ENCODE measurements at places on chromosomes 12 and 14.

- DNase-seq = no peak
Measured at GRCh38 chr12:31860401-31860800, 98.8 kb upstream of the RESF1 start.

DNA sequence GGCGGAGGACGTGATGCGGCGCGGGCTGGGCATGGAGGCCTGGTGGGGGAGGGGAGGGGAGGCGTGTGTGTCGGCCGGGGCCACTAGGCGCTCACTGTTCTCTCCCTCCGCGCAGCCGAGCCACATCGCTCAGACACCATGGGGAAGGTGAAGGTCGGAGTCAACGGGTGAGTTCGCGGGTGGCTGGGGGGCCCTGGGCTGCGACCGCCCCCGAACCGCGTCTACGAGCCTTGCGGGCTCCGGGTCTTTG lies 303 bp downstream of the GAPDH start:
- peak; percentile 52 for DNase-seq

DNA sequence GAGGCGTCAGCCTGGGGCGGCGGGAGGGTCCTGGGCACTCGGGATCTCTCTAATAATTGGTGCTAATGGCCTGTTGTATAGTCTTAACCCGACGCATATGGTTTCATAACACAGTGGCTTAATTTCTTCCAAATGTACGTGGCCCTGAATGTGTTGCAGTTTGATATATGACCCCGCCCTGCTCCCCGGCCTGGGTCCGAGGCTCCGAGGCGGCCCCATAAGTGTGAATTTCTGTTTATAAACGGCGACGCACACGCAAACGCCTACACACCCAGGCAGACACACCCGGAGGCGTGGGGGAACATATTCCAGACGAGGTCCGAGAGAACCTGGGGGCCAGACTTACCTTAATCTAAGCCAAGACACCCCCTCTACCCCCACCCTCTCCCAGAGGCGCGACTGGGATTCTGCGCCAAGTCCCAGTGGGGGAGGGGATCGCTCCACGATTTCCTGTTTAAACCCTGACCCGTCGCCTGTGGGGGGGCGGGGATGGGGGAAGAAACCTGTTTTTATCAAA lies 9.7 kb upstream of the HOXC6 start:
- DNase-seq = no peak

- DNase-seq = peak; percentile 83
Measured at GRCh38 chr14:80954687-80955299, 628 bp upstream of the TSHR start.

- DNase-seq = no peak
Measured at GRCh38 chr12:79691511-79692248, 916 bp upstream of the PAWR start.

DNA sequence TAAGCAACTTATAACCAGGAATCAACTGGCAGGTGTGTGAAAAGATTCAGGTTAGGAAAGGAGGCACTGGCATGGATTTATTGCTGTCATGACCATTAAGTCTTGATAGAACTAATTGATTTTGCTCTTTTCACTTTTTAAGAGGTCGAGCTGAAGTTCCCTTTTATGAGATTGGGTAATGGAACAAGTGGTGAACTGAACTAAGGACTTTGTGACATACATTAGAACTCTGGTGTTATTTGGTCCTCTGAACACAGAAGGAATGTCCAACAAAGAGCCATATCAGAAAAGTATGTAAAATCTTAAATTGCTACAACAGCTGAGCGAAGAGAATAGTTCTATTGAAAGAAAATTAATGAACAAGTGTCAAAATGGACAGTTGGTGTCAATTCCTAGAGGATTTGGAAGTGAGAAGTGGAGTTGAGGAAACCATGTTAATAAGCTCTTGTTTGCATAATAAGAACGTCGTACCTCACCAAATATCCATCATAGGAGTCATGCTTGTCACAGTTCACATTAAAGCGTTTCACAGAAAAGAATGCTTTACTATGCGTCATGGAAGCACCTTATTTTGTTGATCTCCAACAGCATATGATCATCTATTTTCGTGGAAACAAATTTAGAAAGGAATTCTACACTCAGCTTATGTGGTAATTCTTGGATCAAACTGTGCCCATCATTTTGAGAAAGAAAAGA lies 8.4 kb upstream of the MYF6 start:
- no peak for DNase-seq

GRCh38 chr12:46152456-46152855 lies 116.4 kb downstream of the SLC38A1 start:
- no peak for DNase-seq

DNA sequence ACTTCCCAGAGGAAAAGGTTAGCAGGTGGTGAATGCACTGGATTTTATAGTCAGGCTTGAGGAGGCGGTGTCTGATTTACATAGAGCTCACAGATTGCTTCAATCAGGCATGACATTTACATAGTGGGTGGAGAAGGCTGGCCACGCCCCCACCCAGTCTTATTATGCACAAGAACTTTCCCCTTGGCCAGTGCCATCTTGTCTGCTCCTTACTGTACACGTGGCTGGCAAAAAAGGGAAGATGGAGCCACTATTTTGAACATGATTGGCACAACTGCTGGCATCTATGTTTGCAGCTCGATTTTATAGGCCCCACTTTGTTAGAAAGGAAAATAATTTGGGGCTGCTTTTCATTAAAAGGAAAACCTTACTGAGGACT lies 10.9 kb upstream of the LGMN start:
- no peak for DNase-seq

DNA sequence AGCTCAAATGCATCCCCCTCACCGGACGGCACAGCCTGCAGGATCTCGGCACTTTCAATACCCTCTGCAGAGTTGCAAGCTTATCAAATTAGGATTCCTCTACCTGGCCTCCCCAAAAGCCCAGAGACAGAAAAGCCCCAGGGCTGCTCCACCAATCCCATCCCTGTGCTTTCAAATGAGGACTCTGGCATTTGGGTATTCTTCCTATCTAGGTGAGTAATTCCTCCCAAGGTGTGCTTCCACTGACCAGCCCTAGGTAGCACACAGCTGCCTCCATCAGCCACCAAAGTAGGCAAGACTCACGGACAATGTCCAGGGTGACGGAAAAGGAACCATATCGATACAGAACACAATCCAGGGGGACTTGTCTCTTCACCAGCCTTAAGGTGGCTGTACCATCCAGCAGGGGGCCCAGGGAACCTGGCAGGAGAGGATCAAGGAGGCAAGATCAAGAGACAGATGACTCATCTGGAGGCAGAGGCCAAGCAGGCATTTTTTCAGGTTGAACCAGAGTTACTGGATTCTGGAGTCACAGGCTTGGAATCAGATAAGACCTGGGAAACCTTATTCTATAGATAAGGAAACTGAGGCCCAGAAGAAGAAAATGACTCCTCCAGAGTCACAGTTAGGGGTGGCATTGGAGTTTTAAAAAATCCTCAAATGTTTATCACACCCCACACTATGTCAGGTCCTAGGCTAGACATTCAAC lies 9.9 kb downstream of the PMEL start:
- DNase-seq = no peak

DNA sequence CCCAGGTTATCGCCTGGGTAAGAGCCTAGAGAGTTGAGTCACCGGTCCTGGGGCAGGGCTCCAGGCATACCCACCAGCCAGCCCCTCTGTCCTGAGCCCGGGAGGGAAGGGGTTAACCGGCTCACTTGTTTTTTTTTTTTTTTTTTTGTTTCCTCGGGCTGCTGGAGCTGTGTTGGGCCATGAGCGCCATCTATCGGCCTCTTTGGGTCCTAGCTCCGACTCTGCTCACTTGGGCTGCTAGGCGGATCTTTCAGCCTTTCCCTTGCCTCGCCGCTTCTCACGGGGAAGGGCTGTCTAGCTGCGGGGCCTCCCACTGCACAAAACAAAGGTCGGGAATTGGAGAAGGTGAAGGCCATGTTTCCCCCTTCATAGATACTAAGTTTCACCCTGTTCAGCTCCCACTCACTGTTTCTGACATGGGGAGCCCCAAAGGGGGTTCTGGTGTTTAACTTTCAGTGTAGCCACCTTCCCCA lies 2.8 kb upstream of the SMUG1 start:
- DNase-seq = peak; percentile 89

- DNase-seq = no peak
Measured at GRCh38 chr12:131007031-131007739, 53.5 kb downstream of the ADGRD1 start.

DNA sequence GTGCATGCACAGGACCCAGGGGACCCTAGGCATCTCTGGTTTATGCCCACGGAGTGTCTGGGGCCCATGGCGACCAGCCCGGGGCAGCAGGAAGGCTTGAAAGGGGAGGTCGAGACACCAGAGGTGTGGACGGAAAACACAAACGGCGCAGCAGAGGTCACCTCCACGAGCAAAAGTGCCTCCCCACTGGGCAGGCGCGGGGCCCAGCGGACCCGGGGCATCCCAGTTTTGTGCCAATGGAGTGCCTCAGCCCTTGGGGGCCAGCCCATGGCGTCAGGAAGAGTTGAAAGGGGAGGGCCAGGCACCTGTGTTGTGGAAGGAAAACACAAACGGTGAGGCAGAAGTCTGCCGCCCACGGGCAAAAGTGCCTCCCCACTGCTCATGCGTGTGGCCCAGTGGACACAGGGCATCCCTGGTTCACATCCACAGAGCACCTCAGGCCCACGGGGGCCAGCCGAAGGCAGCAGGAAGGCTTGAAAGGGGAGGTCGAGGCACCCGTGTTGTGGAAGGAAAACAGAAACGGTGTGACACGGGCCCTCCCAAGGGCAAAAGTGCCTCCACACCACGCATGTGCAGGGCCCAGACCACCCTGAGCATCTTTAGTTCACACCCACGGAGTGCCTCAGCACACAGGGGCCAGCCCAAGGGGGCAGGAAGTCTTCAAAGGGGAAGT lies 378.8 kb downstream of the ALG10 start:
- DNase-seq = peak; percentile 0

DNA sequence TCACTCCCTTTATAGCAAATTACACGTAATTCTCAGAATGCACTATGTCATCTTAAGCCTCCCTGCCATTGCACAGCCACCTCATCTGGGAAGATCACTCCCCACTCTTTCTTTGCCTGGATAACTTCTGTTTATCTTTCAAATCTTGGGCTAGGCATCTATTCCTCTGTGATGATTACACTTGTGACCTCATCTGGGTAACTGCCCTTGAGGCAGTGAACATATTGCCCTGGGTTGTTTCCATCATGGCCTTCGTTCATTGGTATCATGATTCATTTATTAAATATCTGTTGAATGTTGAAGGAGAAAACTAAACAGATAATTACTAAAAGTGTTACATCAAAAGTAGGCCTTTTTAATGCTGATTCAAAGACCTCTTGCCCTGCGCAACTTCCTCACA lies 26.2 kb upstream of the PDE3A start:
- DNase-seq = no peak

DNA sequence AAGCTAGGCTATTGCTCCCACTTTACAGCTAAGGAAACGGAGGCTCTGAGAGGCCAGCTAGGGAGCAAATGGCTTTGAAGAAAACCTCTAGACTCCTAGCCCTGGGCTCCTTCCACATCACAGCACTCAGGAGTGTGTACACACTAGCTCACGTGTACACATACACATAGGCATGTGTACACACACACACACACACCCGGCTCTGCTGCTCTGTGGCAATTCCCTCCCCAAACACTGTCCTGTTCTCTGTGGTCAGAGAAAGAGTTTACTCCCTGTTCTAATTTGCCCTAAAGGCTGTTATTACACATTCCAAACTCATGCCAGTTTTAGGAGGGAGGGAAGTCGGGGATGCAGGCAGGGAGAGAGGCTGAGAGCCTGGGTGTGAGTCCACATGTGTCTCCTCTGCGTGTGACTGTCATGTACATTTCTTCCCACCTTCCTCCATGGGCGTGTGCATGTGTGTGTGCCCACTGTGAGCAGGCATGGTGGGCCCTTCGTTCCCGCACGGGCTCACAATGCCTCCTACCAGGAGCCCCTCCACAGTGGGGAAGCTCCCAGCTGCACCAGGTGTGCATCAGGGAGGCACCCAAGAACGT lies 14.2 kb downstream of the TRPV4 start:
- no peak for DNase-seq

DNA sequence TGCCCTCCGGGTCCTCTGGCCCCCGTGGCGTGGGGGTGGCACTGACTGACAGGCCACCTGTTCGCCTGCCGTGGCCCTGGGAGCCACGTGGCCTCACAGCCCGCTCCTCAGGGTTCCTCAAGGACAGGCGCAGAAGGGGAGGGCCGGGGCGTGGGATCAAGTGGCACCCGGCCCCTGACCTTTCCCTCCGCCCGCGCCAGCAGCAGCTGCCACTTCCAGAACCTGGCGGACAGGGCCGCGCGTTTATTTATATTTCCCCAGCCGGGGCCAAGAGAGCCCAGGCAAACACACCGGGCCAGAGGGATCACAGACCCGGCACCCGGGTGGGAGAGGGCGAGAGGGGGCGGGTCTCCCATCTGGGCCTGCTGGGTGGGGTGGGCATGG lies 92.6 kb downstream of the RFLNA start:
- DNase-seq = no peak

- DNase-seq = no peak
Measured at GRCh38 chr12:86572455-86572854, 316.3 kb upstream of the MGAT4C start.

DNA sequence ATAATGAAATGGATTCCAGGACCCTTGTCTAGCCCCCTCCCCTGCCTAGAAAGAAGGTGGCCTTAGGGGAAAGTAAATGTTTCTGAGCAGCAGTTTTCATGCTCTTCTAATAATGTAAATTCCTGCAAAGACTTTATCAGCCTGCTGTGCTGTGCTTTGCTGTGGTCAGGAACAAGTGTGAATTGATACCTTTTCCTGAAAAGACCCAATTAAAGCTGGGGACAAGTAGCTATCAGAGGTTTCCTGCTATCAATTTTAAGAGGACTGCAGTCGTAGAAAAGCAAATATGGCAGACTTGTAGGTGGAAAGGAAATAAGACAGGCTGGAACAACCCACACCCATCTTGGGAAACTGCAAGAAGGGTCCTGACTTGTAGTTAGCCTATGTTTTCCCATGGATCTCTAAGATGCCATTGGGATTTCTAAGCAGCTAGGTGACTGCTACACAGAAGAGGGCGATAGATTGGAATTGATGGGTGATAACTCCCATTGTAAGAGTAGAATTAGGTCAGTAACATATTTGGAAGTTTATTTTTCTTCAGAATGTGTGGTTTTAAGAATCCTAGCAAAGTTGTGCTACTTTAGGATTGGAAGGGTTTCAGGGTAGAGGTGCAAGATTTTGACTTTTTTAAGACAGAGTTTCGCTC lies 3.1 kb downstream of the DYNLL1 start:
- no peak for DNase-seq

DNA sequence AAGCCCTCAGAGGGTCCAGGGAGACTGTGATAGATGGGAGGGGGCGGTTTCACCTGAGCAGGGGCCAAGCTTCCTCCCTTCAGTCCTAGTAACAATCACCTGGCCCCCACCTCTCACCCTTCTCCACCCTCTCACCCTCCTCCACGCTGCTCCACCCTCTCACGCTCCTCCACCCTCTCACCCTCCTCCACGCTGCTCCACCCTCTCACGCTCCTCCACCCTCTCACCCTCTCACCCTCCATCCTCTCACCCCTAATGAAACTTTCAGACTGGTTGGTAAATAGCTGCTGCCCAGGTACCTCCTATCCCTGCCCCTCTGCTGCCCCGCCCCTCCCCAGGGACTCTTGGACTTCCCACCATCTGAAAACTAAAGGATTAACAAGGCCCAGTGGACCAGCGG lies 34.2 kb downstream of the NGB start:
- no peak for DNase-seq
